ENCODE measurements at places on chromosomes 7 and 10.

DNA sequence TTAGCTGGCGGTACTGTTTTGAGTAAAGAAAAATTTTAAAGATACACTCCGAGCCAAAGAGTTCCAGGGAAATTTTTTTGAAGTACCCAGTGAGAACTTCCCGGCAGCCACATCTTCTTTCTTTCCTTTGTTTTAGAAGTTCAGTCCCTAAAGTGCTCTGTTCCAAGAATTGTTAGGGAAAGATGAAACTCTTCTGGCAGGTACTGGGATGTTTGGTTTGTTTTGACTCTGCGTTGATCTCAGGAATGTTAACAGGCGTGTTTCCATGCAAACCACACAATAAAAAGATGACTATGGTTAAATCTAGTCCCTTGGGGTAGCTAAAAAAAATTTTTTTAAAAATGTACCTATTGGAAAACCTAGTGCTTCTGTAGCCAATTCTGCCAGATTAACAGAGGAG is 224.7 kb upstream of the PHYHIPL start:
- no peak for DNase-seq

GRCh38 chr10:118978316-118978997 is 51.1 kb upstream of the NANOS1 start:
- DNase-seq, result no peak

- DNase-seq, result no peak
Observed at GRCh38 chr7:43878867-43879266, 9.6 kb upstream of the MRPS24 start.

DNA sequence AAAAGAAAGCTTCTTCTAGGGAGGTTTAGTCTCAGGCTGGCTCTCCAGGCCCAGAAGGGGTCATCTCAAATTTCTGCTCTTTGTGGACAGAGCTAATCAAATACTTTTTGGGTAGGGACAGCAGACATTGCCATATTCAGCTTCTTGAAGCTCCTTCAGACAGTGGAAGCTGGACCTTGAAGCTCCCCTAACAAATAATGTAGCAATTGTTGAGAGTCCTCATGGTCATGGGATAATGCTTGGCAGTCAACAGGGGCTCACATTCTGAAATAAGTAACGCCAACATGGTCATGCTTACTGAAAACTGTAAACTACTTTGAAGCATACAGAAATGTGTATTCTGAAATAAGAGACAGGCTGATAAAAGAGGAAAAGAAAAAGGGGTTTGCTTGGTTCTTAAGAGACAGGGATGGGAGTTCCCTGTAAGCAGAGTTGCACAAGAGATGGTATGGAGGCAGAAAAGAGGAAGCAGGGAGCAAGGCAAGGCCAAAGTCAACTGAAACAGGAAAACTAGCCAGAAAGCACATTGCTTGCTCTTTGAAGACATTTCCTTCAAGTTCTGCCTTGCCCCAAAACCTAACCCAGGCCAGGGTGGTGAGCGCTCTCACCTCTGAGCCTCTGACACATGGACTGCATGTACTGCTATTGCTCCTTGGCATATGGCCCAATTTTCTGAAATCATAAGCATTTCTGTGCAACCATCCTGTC is 53.1 kb upstream of the KMT2E start:
- no peak for DNase-seq

GRCh38 chr7:116451957-116452729 is 47.4 kb upstream of the CAV2 start:
- no peak for DNase-seq

- no peak for DNase-seq
Observed at GRCh38 chr7:129769866-129770808, 158.6 kb downstream of the NRF1 start.

- DNase-seq, result no peak
Observed at GRCh38 chr7:131188367-131189339, 139.0 kb upstream of the MKLN1 start.

DNA sequence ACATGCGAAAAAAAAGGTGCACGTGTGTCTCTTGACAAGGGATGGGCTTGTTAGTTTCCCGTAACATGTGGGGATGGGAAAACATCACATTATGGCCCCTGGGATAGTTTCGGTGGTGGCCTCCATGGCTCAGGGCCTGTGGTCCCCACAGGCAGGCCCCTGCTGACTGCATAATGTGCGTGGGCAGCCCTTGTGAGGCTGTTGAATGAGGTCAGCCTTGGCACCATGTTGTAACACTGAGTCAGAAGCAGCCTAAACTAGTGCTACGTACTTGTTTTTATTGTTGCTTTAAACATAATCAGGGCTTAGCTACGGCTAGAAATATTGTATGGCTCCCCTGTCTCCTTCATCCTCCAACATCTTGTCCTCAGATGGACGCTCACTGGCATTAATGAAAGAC is 80.6 kb downstream of the BEND7 start:
- DNase-seq, result no peak
